ENCODE measurements at places on chromosomes 5 and 9. TPM values are rescaled to one million over a fixed set of nuclear protein-coding genes. Genes with fewer than 3 reads are reported as not detected.

DNA sequence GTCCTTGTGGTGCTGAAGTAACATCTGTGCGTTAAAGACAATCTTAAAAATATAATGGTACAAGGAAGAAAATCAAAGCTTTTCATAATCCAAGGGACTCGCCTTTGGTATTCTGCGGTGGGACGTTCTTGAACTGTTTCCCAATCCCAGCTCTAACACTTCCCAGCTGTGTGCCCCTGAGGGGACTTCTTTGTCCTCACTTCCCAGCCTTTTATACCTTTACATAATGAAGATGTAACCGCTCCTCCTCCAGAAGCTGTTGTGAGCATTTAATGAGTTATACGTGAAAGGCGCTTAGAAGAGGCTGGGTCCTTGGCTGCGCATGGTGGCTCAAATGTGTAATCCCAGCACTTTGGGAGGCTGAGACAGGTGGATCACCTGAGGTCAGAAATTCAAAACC lies 16.9 kb downstream of the STK10 start:
- ATAC-seq = no peak

- peak; percentile 29 for ATAC-seq
Measured at GRCh38 chr5:14665949-14666348, 1.4 kb downstream of the OTULIN start.

The PCDHA6 gene
- total RNA-seq = not detected

DNA sequence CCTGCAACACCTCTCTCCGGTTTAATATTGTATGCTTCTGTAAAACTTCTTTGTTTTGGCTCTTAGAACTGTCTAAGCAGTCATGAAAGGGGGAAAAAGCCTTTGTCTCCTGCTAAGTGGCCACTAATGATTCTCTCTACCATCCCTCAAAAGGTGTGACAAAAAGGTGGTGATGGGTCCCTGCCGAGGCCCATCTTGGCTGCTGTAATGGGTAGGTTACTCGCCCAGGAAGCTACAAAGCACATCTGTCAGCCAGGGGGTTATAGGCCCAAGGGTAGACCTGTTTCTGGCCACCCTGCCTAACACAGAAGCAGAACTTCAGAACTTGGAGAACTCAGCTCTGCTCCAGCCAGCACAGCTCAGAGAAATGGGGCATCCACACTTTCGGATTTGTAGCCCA lies 1.6 kb downstream of the FAM219A start:
- ATAC-seq = no peak

The PCDHA3 gene
- not detected for total RNA-seq

- no peak for ATAC-seq
Measured at GRCh38 chr9:137190315-137190856, 1.9 kb downstream of the SSNA1 start.

DNA sequence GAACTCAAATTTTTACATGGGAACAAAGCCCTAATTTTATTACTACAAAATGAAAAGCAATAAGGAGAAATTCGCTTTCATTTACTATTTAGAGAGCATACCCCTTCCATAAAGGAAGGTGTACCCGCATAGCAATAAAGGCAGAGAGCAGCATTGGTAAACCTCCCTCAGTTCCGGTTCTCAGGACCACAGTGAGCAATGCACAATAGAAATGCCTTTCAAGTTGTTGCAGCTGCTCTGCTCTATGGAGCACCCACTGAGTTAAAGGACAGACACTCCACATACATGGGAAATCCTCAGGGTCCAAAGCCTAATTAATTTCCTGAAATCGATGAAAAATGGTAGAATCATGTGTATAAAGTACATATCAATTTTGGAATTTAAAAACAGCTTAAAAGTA lies 89.9 kb upstream of the MPDZ start:
- ATAC-seq = no peak

GRCh38 chr5:170501931-170502330 lies 1.9 kb upstream of the KCNIP1 start:
- ATAC-seq = no peak

The EGFLAM gene
- not detected for total RNA-seq

DNA sequence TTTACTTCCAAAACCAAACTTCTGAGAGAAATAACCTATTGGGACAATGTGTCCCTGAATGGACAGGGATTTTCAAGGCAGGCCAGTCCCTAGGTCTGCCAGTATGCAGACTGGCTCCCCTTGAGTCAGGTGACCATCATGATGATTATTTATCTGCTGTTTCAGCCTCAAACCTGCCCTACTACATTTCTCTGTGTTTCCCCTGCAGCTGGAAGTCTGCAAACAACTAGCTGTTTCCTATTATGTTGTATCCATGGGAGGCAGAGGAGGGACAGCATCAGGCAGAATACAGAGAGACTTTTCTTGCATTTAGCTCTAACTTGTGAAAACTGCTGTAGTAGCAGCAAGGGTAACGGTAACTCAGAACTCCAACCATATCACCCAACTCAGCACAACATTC lies 36.2 kb upstream of the IFNK start:
- no peak for ATAC-seq

The PCDHGA6 gene
- 0.06 TPM for total RNA-seq

DNA sequence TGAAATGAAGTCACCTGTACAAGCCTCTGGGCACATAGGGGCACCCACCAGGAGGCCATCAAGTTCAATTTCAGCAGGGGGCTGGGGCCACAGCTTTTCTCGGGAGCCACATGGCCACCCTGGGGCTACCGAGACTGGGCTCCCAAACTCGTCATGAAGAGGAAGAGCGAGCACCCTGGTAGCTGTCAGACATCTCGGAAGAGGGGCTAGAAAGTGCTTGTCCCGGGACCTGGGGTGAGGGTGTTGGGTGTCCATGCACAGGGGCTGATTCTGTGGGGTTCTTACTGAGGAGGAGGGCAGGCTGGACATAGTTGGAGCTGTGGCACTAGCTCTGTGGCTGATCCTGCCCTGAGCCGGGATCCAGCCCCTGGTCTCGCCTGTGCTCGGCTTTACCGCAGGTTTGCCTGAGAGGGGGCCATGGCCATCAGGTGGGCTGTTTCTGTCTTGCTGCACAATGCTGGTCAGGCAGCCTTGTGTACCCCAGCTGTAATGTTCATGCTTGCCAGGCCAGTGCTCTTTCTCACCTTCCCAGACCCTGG lies 70.3 kb downstream of the PHF2 start:
- no peak for ATAC-seq

The GABRB2 gene
- not detected for total RNA-seq

DNA sequence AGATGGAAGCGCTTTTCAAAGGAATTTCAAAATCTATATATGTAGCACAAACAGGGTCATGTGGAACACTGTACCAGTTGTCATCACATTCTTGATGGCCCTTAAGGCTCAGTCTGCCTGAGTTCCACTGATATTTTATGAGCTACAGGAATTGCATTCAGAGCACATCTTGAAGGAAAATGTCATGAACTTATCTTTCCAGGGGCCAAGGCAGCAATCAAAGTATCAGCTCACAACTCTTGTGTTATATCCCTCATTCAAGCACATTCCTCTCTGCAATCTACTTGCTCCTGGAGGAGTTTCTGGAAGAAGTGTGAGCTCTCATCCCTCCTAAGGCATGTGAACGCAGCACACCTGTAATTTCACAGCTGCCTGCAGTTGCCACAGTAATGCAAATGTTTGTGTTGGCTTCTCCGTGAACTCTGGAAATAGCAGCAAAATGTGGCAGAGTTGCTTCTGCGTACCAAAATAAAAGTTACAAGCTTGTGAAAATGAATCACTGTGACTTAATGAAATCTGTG lies 89.7 kb upstream of the EQTN start:
- ATAC-seq = no peak

GRCh38 chr5:167671176-167671575 lies 620.3 kb upstream of the WWC1 start:
- ATAC-seq = no peak

GRCh38 chr9:111527347-111527746 lies 2.4 kb downstream of the ZNF483 start:
- peak; percentile 76 for ATAC-seq

DNA sequence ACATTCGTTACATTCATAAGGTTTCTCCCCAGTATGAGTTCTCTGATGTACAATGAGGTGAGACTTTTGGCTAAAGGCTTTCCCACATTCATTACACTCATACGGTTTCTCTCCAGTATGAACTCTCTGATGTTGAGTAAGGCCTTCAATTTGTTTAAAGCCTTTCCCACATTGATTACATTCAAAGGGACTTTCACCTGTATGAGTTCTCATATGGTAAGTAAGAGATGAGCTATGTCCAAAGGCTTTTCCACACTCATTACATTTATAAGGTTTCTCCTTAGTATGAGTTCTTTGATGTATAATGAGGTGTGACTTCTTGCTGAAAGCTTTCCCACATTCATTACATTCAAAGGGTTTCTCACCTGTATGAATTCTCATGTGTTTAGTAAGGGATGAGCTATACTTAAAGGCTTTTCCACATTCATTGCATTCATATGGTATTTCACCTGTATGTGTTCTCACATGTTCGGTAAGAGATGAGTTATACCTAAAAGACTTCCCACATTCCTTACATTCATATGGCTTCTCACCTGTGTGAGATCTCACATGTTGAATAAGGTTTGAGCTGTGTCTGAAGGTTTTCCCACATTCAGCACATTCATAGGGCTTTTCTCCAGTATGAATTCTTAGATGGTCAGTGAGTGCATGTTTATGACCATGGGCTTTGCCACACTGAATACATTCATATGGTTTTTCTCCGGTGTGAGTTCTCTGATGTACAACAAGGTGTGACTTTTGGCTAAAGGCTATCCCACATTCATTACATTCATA lies 13.5 kb downstream of the ZFP37 start:
- ATAC-seq = no peak

The KCNMB1 gene
- not detected for total RNA-seq

The LCP2 gene
- total RNA-seq = 202 TPM

DNA sequence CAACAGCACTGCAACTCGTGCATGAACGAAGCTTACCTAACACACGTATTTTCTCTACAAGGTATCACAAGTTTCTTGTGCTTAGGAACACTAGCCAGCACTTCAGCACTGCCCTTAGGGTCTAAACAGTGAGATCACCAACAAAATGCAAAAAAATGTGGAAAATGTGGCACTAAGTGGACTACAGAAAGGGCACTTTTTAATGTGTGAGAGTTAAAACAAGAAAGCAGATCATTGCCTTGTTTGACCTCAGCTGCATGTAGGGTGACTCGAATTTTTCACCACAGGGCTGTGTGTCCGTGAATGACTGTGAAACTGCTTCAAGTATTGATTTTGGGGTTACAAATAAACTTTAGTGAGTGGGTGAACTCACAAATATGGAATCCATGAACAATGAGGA lies 90.5 kb downstream of the MARCHF3 start:
- no peak for ATAC-seq

DNA sequence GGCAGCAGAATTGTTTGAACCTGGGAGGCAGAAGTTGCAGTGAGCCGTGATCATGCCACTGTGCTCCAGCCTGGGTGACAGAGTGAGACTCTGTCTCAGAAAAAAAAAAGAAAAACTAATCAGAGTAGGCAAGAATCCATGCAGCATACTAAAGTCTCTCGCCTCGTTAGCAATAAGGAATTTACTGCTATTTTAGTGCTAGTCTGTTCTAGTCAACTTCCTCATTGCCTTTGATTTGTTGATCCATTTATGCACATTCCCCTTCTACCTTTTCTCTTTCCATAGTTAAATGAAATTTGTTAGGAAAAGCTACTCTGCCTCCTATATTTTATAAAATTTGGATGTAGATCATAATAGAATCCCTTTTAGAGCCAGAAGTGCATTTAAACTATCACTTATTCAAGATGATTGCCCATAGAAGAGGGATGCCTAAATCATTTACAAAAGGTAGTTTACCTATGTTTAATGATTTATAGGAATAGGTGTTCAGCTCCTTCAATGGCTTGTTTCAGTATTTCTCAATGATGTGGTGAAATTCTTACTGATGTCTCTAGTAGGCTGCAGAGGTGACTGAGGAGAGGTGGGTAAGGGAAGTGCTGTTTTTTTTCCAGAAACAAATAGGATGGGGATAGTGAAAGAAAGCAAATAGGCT lies 1.9 kb downstream of the LRRC19 start:
- no peak for ATAC-seq

DNA sequence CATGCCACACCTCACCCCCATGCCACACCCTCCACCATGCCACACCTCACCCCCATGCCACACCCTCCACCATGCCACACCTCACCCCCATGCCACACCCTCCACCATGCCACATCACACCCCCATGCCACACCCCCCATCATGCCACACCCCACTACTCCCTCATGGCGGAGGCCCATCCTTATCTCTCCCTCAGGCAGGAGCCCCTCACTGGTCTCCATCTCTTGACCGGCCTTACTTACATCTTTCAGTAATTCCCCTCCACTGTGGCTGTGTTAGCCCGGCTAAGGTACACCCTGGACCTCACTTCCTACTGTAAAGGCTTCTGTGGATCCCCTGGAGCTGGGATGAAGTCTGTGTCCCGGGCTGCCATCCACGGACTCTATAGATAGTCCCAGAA lies 102.0 kb downstream of the OLFM1 start:
- ATAC-seq = no peak

DNA sequence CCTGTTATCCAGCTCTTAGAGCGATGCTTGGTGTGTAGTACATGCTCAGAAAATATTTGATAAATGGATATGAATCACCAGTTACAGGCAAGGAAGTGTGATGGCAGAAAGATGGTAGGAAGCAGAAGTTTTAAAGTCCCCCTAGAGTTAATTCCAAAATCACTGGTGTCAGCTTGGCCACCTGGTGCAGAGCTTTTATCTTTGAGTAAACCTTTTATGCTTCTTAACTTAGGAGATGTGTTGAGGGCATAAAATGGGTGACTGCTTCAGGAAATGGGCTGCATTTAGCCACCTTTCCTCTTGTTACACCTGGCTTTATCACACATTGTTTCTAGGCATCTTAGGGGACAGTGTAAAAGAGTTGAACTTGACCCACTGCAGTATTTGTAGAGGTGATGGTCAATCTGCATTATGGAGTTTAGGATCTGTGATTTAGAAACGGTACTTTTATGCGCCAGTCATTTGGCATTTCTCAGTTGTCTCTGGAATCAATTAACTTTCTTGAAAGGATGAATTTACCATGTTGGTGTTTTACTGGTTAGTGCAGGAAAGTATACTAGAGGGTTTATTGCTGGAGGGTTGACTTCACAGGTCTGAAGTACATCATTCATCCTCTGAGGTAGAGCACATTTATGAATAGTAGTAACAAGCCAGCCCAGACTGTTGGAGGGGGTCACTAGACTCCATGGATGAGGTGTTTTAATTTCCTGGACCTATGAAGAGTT lies 7.5 kb upstream of the FAM120AOS start:
- peak; percentile 20 for ATAC-seq

The CFAP157 gene
- total RNA-seq = 0.13 TPM

Data from activated T-helper 17 cell treated with anti-CD3 and anti-CD28 coated beads, Interleukin-2, amount 50 U/mL, for 72 hours (primary cell).